Epithelial cell of proximal tubule (primary cell): ENCODE measurements at places on chromosomes 11 and 22. TPM values are rescaled to one million over a fixed set of nuclear protein-coding genes. Genes with fewer than 3 reads are reported as not detected.
A peak's percentile ranks its signal among the peaks of the same experiment; 100 is the strongest.

- DNase-seq, result no peak
These were observed 1074.3 kb downstream of the BRD1 start for GRCh38 chr22:48753381-48753730.

GRCh38 chr11:44329472-44330230, 19.7 kb upstream of the ALX4 start:
- no peak for DNase-seq

DNA sequence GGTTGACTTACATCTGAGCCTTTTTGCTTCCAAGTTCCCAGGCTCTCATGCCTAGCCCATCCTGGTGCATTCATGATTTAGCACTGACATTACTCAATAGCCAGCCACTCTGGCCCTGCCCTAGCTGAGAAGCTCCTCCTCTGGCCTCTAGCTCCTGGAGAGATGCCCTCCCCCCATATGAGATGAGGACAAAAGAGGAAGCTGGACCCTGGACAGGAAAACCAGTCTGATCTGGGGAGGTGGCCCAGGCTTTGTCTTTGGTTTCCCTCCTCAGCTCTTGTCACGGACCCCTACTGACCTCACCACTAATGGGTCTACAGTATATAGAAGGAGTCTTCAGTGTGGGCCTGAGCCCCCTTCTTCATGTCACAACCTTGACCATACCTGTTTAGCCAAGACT, 3.0 kb downstream of the RHOG start:
- no peak for DNase-seq

DNA sequence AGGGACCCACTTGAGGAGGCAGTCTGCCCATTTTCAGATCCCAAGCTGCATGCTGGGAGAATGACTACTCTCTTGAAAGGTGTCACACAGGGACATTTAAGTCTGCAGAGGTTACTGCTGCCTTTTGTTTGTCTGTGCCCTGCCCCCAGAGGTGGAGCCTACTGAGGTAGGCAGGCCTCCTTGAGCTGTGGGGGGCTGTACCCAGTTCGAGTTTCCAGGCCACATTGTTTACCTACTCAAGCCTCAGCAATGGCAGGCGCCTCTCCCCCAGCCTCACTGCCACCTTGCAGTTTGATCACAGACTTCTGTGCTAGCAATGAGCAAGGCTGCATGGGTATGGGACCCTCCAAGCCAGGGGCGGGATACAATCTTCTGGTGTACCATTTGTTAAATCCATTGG, 126.0 kb downstream of the OR4A5 start:
- DNase-seq, result no peak

DNA sequence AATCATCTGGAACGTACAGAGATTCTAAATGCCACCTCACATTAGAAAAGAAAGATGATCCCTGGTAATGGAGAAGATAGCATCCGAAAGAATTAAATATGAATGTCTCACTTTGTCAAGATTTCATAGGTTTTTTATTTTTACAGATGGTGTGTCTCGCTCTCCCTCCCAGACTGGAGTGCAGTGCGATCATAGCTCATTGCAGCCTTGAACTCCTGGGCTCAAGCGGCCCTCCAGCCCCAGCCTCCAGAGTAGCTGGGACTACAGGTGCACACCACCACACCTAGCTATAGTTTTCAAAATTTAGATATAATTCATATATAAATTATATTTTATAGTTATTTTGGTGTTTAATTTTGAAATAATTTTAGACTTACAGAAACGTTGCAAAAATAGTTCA, 16.7 kb upstream of the SMTN start:
- DNase-seq, result no peak

- DNase-seq, result no peak
These were observed 341.7 kb upstream of the CHORDC1 start for GRCh38 chr11:90564531-90564930.

DNA sequence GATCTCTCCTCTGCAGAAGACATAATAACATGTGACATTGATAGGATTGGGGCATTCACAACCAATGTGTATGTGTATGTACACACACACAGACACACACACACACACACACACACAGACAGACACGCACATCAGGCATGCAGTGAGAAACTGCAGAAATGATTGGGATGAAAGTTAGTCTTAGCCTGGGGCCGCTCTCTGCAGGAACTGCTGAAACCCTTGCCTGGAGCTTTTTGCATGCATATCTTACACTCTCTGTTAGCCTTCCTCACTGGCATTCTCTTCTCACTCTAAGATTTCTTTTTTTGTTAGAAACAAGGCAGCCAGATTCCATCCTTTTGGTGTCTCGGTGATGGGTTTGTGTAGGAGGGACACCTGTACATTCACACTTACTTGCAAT, 337.9 kb downstream of the NELL1 start:
- DNase-seq, result no peak

GRCh38 chr22:29704528-29705285, 15.1 kb upstream of the CABP7 start:
- DNase-seq, result no peak

GRCh38 chr11:92357344-92357743, 132.7 kb downstream of the FAT3 start:
- peak; percentile 90 for DNase-seq

GRCh38 chr22:26770624-26771023, 113.2 kb downstream of the MIAT start:
- DNase-seq, result no peak

DNA sequence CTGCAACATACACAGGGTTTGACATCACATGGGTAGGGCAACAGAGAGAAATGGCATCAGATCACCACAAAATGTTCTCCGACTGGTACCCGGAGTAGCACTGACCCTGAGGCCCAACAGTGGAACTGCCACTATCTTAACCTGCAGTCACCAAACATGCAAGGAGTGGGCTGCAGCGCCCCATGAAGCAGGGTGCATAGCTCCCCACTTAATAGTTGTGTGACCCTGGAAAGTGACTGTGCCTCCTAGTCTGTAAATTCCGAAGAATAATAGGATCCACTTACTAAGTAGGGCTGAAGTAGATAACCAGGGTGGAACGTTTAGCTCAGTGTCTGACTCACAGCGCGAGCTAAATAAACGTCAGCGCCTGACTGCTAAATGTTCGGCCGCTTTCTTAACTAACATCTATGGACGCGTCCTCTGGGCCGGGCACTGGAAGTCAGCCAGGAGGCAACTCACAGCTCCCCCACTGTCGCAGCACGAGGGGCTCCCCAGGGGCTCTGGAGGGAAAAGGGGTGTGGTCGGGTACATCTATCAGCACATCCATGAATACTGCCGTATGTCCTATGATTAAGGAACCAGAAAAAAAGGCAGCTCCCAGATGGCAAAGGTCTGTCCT, 777 bp downstream of the LTO1 start:
- no peak for DNase-seq

- no peak for DNase-seq
These were observed 55.1 kb downstream of the AAMDC start for GRCh38 chr11:77876045-77876444.

DNA sequence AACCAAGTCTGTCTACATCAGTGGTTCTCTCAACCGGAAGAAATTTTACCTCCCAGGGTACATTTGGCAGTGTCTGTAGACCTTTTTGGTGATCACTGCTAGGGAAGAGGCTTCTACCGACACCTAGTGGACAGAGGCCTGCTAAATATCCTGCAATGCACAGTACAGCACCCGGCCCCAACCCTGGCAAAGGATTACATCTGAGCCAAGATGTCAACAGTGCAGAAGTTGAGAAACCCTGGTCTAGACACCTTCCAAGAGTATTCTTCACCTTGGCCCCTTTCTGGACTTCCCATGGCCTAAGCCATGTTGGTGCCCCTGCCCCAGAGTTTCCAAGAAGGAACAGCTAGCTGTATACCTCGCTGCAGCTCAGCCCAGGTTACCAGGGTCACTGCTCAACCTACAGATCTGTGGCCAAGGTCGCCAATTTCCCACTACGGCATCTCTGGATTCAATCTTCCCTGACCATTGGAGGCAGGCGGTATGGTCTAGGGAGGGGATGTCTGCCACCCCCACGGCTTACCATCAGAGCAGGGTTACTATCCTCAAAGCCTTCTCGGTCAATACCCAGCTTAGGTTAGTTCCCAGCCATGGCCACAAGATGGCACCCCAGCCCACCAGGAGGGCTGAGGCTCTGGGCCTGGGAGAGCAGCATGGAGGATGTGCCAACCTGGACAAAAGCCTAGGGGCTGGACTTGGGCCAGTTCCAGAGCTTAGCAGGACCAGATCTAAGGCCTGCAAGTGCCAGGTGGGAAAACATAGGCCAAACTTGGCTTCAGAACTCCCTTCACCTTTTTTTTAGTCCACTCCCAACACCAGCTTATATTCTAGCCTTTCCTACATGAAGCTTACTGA, 3.7 kb upstream of the KCNC1 start:
- DNase-seq, result peak; percentile 6

GRCh38 chr11:61061081-61061826, 41.0 kb upstream of the CD5 start:
- DNase-seq, result no peak

The PAMR1 gene
- 0.06 and 0.22 TPM in 2 replicates for total RNA-seq

The MMP7 gene
- total RNA-seq, result 238 and 321 TPM in 2 replicates

The SYT13 gene
- 5.4 and 6.4 TPM in 2 replicates for total RNA-seq

The DGCR2 gene
- total RNA-seq, result 44.8 and 51.7 TPM in 2 replicates

The CHCHD10 gene
- 5.7 and 37.1 TPM in 2 replicates for total RNA-seq

The APOA4 gene
- total RNA-seq, result not detected in 2 replicates

The DDI1 gene
- total RNA-seq, result not detected in 2 replicates

The DGCR6 gene
- total RNA-seq, result 1.1 and 2.8 TPM in 2 replicates

The MPZL3 gene
- 6.1 and 7.4 TPM in 2 replicates for total RNA-seq
